Stimulated activated CD4-positive, alpha-beta T cell treated with anti-CD3 and anti-CD28 coated beads, Interleukin-1b, Interleukin-23, amount 100 ng/mL, for 4 hours (primary cell): ENCODE measurements at places on chromosomes 5 and 9.

- no peak for DNase-seq
These were observed 315.0 kb downstream of the FER start for GRCh38 chr5:109062664-109063063.

- DNase-seq, result no peak
These were observed 75.5 kb upstream of the UNC5A start for GRCh38 chr5:176734756-176735342.

DNA sequence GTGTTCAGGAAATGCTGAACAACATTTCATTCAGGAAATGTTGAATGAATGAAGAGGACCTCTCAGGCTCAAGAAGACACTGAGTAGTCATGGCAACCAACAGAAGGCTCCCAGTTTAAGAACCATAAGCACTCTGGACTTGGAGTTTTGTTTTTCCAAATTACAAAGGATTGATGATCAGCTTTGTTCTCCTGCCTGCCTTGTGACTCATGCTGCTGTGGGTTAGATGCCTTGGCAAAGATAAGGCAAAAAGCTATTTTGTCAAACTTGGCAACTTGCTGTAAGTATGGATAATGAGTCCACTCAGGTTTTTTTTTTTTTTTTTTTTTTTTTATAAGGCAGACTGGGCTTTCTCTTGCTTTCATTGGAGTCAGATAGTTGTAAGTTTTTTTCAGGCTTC lies 365.0 kb downstream of the TMEM232 start:
- no peak for DNase-seq

DNA sequence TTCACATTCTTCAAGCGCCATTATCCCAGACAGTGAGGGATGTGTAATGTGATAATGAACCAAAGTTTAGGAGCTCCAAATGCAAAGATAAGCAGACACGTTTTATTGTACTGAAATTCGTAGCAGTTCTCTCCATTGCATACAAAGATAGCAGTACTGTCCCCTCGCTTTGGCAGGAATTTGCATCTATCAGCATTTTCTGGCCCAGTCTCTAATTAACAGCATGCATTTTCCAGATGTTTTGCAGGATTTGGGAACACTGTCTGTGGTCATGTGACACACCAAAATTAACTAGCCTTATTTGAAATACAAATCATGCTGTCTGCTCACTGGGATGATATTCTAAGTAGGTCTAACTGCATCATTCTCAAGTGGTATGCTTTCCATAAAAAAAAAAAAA lies 235.9 kb upstream of the TRPM3 start:
- no peak for DNase-seq

- no peak for DNase-seq
These were observed 6.7 kb downstream of the GCNT1 start for GRCh38 chr9:76465442-76466298.

GRCh38 chr9:34744295-34745221 lies 34.6 kb upstream of the CCL21 start:
- no peak for DNase-seq

GRCh38 chr5:71955723-71956122 lies 151.6 kb upstream of the MAP1B start:
- DNase-seq, result no peak

DNA sequence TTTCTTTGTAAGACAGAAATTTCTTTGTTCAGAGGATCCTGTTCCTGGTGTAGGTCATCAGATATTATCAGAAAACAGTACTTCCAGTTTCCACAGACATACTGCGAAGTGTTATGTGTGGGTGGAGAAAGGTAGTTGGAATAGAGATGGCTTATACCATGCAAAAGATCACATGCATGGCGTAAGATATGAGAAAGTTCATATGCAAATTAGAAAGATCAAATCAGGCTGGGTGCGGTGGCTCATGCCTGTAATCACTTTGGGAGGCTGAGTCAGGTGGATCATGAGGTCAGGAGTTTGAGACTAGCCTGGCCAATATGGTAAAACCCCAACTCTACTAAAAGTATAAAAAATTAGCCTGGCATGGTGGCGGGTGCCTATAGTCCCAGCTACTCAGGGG lies 65.2 kb upstream of the GLIS3 start:
- no peak for DNase-seq

DNA sequence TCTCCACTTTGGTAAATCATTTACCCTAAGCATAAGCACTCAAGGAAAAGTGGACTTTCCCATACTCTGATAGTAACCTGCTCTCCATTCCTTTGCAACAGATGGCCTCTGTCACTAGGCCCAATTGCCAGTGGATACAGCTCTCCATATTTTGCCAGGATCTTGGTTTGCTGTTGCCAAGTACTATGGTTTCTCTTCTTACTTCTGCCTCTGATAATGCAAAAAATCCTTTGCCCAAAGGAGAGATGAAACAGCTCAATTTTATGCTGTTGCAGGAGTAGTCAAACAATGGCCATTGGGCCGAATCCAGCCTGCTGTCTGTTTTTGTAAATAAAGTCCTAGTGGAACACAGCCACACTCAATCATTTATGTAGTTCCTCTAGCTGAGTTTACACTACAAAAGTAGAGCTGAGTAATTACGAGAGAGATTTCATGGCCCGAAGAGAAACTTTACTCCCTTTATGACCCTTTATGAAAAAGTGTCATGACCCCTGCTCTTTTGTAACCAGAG lies 92.5 kb downstream of the HTR4 start:
- DNase-seq, result no peak

DNA sequence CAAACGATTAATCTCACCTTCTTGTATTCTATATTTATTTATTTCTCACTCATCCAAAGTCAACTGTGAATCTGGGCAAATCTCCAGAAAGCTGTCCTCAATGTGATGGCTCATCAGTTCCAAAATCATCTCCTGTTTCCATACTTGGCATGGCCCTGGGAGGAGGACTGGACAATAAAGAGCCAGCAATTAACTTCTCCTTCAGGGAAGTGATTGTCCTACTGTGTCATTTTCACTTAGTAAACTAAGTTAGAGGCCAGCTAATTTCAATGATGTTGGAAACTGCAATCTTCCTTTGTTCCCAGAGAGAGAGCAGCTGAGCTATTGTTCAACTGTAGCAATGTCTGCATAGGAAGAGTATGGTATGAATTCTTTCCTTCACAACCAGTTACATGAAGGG lies 17.5 kb downstream of the CDH12 start:
- DNase-seq, result no peak

- DNase-seq, result peak; percentile 63
These were observed 717 bp upstream of the IQGAP2 start for GRCh38 chr5:76402251-76402885.

- DNase-seq, result no peak
These were observed 215.5 kb downstream of the PDZD2 start for GRCh38 chr5:31854181-31855133.

DNA sequence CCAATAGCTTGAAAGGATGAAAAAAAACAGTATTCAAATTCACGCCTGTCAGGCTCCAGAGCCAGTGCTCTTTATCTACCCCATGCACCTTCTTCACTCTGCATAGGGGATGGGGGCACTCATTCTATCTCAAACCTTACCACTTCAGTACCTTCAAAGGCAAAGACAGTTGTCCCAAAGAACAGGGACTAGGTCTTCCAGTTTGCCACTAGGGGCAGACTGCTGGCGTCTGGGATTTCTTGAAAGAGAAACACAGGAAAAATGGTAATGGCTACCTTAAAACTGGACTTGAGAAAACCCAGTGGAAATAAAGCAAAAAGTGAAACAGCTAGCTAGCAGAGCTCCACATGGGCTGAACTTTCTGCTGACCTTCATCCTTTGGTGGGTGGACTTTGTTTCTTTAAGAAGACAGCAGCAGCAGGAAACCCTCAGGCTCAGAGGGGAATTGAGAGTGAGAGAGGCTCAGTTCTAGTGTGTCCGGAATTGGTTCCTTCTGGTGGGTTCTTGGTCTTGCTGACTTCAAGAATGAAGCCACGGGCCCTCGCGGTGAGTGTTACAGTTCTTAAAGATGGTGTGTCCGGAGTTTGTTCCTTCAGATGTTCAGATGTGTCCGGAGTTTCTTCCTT lies 41.0 kb upstream of the SLC36A1 start:
- DNase-seq, result no peak

DNA sequence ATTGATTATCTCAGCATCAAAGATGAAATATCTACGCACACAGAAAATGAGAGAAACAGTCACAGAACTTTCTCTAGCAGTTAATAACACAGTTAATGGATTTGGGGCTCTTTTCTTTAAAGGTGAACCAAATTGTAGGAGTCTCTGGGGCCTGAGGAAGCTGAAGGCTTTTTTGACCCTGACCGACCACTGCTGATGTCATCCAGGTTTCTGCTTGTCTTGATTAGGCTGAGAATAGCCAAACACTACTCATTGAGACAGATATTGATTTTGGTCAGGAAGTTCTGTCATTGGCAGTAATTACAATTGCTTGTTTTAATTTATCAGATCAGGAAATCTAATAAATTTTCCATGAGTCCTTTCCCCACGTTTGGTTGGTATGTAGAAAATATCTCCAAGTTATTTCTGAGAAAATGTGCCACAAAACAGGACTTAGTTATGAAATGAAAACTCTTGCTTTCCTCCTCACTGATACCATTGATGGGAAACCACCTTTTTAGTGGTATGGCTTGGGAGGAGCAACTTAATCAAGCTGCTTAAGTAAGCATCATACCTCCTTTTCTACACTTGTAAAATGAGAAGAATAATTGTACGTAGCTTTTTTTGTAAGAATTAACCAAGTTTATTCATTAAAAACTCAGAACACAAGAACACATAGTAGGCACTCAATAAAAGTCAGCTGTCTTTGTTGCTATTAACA lies 19.7 kb downstream of the CARTPT start:
- no peak for DNase-seq

DNA sequence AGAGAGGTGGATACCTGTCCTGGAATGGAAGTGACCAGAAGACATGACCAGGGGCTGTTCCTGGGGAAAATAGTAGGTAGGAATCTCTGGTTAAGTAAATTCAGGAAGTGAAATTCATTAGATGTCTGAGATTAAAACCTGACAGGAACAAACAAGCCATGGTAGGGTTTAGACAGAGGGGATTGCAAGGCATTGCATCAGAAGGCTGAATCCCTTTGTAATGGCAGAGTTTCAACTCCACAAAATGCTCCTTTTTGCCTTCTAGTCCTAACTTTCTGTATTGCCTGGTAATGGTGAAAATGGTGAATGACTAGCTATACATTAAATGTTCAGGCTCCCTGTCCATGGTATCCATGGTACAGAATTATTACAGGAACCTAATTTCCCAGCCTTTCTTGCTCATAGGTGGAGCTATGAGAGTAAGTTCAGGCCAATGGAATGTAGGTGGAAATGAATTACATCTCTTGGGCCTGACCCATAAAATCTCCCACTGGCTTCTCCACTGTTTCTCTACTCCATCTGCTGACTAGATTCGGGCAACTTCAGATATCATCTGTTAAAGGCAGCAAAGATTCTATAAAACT lies 113.4 kb upstream of the CNTLN start:
- no peak for DNase-seq

GRCh38 chr5:66573733-66574132 lies 22.5 kb upstream of the MAST4 start:
- DNase-seq, result no peak

DNA sequence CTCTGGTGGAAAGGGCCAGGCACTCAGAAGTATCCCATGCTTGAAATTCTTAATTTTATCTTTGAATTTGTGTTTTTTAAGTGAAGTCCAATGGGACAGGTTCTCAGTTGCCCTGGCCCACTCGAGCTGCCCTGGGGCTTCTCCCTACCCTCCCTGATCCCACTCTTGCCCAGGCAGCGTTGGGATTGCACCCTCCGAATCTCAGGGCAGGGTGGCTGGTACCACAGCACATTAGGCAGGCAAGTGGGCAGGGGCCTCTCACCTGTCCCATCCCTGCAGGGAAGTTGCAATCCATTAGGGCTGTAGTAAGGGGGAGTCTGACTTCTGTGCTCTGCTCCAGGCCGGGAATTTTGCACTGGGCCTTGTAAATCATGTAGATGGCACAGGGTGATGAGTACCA lies 2.7 kb downstream of the RUFY1 start:
- no peak for DNase-seq

GRCh38 chr5:54702470-54702869 lies 184.9 kb downstream of the SNX18 start:
- DNase-seq, result no peak

GRCh38 chr5:61637566-61637965 lies 305.5 kb downstream of the ZSWIM6 start:
- DNase-seq, result no peak

- DNase-seq, result no peak
These were observed 36.7 kb upstream of the ORM1 start for GRCh38 chr9:114286146-114286679.

GRCh38 chr5:14753292-14753691 lies 88.8 kb downstream of the OTULIN start:
- no peak for DNase-seq

DNA sequence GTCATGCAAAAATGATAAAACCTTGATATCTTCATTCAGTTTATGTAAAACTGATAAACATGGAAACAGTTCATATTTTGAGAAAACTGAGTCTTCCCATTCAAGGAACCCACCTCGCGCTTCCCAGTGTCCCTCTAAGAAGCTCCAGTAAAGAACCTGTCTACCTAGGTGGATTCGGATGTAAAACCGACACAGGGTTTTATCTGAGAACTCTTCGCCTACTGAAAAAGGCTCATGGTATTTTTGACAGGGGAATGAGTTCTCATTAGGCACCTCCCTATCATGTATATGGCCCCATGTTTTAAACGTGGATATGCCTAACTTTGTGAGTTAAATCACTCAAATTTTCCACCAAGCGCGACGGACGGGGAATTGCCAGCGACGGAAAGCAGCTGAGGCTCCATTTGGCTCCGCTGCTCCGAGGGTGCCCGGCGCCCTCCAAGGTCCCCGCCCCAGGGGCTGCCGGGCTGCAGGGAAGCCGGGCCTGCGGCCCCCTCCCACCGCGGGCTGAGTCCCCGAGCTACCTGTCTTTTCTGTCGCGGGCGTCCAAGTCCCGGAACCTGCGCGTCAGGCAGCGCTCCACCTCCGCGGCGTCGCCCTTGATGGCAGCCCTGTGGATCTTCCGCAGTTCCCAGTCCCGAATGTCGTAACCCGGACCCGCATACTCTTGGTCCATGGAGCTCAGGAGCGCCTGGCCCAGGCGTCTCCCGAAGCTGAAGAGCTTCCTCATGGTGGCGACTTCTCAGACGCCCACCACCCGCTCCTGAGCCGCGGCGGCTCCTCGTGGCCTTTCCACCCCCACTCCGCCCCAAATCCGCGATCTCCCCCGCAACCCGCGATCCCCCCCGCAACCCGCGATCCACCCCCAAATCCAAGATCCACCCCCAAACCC lies 594 bp downstream of the ANKRD18A start:
- DNase-seq, result peak; percentile 29

DNA sequence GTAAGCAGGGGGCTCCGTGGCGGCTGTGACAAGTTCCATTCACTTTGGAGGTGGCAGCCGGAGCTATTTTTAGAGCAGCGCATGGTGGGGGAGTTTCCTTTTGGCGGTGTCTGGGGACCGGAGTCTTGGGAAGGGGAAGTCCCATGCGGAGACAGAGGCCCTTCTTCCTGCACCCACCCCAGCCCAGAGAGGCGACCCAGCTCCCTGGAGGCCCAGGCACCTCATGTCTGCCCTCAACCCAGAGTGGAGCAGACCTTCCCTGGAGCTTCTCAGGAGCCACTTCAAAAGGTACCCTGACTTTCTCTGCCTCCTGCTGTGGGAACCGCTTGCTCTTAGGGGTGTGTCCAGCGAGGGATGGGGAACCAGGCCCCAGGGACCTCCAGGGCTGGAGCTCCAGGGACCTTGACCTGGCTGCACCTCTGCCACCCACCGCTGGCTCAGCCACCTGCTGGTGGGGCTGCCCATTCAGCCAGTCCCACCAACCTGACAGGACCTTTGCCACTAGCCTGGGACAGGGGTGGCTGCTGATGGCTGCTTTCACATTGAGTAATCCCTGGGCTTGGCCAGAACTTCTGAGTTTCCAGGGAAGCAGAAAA lies 34.1 kb downstream of the NEK6 start:
- DNase-seq, result no peak

GRCh38 chr9:131072107-131072870 lies 24.0 kb upstream of the AIF1L start:
- no peak for DNase-seq
